Left cardiac atrium (tissue), 4 donors: ENCODE measurements at places on chromosomes 4 and X. TPM values are rescaled to one million over a fixed set of nuclear protein-coding genes. Genes with fewer than 3 reads are reported as not detected.

Gene SLC6A8
- total RNA-seq = 107 TPM

Gene TRIM61
- total RNA-seq = 2.0 TPM

Gene DUSP21
- total RNA-seq = not detected

Gene PDE5A
- total RNA-seq = 8.9 TPM

Gene SULT1B1
- 0.99 TPM for total RNA-seq

Gene FATE1
- total RNA-seq = not detected

Gene MANBA
- total RNA-seq = 26.8 TPM

DNA sequence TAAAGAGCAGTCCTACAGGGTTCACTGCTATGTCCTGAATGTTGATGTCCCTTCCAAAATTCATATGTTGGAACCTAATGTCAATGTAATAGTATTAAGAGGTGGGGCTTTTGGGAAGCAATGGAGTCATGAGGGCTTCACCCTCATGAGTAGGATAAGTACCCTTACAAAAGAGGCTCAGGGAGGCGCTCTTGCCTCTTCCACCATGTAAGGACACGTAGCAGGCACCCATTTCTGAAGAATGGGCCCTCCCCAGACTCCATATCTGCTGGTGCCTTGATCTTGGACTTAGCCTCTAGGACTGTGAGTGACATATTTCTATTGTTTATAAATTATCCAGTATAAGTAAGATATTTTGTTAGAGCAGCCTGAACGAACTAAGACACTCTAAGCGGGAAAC is 15.8 kb downstream of the MED28 start:
- DNase-seq = no peak

DNA sequence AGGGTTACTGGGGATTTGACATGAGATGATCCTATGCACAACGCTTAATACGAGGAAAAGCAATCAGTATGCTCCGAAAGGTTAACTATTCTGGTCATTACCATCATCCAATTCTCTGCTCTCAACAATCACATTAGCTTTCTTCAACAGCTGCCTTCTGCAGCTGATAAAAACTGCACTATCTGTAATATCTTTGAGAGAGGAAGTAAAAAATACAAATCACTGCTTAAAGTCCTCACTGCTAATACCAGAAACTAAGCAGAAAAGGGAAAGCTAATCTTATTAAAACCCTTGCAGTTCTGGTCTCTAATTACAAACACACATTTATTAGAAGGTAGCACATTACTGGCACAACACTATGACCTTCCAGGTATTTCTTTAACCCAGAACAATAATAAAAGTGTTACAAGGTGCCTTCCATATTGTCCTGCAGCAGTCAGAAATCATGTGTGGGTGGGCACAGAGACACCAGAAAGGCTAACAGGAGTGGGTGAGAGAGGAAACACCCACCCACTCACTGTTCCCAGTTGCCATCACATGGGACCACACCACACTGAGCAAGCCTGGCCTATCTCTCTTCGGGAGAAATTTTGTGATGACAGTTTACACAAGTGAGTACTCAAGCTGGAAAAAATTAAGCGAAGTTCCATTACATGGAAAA is 71.0 kb downstream of the RELL1 start:
- no peak for DNase-seq

DNA sequence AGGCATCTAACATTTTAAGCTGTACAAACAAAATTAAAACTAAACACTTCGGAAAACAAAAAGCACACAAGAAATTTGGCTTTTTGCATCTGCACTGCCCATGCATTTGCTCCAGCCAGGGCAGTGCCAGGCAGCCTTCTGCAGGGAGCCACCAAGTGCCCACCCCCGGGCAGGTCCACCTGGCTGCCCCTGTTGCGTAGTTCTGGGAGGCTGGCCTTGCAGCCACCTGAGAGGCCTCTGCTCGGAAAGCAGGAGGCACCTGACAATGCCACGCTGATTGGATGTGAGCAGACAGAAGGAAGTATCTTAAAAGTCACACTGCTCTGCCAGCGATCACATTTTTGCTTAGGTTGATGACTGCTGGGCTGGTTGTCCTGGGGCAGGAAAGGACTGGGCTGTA is 3.5 kb downstream of the TMEM271 start:
- no peak for DNase-seq

GRCh38 chrX:67787196-67787595 is 243.4 kb downstream of the AR start:
- DNase-seq = no peak

GRCh38 chr4:30723201-30723955 is 3.2 kb downstream of the PCDH7 start:
- no peak for DNase-seq

GRCh38 chrX:155767051-155767875 is 113.9 kb upstream of the VAMP7 start:
- DNase-seq = peak; percentile 33

GRCh38 chr4:183503497-183504063 is 1.3 kb upstream of the ING2 start:
- no peak for DNase-seq

DNA sequence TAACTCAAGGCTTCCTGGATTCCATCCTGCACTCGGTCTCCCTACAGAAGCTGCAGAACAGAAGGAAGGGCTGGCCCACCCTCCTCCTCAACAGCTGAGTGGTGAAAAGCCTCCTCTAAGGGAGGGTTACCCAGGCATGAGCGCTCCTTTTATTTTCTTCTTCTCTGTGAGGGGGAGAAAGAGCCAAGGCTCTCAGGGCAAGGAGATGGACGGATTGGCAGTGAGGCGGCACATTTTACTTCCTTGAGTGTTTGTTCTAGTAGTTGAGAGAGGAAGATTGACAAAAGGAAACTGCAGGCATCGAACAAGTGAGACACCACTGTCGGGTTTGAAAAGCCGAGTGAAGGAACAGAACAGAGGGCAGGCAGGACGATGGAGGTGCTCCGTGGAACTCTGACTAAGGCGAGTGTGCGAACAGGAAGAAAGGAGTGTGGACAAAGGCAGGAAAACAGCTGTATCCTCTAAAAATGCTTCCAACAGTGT is 38.4 kb upstream of the STS start:
- DNase-seq = no peak

GRCh38 chr4:68951806-68952585 is 392 bp upstream of the UGT2A3 start:
- no peak for DNase-seq
